ENCODE measurements at places on chromosomes 5 and 9.

DNA sequence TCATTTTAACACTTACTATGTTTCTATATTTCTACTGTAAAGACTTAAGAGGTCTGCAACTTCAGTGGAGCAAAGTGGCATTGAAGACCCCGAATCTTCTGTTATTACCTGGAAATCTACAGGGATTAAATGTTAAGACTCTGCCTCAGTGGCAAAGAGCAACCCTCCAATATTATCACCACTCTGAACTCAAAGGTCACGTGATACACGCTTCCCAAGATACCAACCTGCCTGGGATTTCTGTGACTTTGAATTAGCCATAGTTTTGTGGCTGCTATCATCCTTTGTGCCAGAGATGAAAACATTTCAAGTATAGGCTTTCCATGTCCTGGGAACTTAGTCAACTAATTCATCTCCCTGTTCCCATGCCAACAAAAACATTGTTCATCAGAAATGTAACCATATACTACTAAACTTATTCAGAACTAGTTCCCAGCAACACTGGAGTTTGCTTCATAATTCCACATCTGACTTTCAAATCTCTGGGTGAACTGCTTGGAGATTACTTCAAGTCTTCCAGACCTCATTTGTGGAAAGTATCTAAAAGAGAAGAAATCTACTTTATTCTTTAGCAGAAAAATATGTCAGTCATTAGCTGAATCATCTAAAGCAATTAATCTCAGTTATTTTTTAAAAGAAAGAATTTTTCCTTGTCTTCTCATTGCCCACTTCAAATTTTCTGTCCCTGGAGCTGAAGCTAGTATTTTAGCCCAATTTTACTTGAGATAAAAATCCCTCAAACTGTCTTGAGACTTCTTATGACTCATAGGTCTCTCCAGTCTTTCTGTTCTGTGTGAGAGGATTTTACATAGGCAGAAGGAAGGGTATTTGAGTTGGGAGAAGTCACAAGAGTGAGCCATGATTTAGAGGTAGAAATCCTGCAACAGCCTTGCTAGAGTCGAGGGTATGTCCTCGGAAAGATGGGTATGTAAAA, 83.0 kb downstream of the ZNF462 start:
- DNase-seq: no peak

GRCh38 chr5:57174128-57174889, 450 bp downstream of the GPBP1 start:
- no peak for DNase-seq

DNA sequence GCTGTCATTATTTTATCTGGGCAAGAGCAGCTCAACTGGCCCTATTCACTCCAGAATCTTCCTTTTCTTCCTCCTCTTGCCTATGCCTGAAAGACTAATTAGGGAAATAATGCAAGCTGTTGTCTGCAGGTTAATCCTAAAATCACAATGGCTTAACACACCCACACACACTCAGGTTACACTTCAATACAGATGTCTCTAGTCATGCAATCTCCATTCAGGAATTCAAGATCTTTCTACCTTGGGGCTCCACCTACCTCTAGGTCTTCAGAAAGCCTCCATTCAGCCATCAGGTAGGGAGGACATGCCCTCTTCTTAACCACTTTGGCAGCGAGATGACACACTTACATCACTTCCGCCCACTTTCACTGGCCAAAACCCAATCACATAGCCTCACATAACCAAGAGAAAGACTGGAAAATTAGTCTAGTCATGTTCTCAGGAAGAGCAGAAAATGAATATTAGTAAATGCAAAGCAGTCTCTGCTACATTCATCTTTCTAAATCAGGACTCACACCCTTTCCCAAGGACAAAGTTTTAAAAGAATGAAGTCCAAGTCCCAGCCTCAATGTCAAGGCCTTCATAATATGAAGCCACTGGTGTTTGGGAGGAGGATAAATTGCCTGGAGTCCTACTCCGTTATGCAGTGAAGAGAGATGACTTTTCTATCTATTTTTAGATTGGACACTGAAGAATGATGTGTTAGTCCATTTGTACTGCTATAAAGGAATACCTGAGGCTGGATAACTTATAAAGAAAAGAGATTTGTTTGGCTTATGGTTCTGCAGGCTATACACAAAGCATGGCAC, 428.1 kb downstream of the EFNA5 start:
- no peak for DNase-seq

GRCh38 chr9:10700291-10700690, 87.5 kb upstream of the PTPRD start:
- no peak for DNase-seq

DNA sequence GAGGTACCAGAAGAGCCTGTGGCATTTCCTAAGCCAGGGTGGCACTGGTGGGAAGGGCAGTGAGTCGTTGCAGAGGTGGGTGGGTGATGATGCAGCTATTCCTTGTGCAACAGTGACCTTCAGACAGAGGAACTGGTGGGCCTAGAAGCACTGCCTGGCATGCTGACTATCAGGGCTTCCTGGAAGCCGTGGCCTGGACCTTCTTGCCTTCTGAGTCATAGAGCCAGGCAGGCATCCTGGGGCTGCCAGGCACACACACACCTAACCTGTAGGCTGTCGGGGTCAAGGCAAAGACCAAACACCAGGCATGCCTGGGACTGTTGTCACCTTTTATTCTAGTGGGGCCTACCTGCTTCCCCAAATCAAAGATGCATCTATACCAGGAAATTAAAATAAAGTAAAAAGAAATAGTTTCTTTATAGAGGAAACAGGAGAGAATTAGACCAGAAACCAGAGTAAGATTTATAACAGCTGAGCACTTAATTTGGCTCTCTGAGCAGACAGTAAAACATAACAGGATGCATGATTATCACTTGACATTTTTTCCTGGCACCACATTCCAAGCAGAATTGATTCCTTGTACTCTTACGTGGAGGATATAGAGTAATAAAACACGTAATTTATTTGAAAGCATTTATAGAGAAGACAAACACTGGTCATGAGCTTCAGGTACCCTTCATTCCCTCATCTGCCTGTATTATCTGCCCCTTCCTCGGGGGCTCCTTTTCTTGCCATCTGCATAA, 25.1 kb downstream of the NANS start:
- no peak for DNase-seq

GRCh38 chr5:159901772-159902171, 14.5 kb upstream of the ADRA1B start:
- no peak for DNase-seq

DNA sequence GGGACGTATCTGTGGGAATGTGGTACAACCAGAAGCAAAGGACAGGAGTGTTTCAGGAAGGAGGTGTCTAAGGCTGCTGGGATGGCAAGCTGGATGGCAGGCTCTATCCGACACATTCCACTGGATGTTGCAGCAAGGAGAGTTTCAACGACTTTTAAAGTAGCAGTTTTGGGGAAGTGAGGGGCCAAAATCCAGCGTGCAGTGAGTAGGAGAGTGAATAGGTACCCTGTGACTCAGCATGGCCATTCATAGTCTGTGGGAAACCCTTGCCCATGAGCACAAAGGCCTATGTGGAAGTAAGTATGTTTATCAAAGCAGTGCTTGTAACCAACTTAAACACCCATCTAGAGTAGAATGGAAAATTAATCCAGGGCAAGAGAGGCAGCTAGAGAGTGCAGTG, 664.7 kb downstream of the ACTL7B start:
- DNase-seq: no peak

DNA sequence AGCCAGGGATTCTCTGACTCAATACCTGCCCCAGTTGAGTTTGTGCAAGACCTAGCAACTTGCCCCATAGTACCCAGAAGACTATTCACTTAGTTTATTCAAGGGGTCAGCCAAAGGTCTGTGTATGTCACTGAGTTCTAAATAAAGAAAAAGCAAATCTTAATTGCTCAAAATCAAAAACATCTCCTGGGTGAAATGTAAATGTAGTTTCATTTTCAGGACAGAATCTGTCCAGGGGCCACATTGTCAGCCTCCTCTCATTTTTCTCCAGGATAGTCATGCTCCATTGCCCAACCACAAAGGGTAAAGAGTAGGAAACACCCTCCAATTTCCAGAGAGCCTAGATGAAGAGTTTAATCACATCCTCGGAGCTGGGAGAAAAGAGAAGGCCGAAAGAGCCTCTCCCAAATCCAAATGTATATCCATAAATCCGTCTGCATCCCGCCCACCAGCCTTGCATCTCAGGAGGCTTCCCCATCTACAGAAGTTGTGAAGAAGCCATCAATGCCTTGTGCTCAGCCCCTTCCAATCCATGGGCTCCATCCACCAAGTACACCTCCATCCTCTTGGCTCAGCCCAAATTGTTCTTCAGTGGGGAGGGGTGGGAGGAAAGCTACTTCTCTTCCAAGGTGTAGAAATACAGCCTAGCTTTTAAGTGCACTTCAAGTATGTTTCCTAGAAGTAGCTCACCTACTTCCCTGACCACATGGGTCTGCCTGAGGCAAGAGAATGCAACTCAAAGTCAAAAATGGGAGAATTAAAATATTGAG, 26.9 kb downstream of the ADAM19 start:
- no peak for DNase-seq

- DNase-seq: no peak
These were observed 46.0 kb downstream of the ACTBL2 start for GRCh38 chr5:57436586-57436985.

DNA sequence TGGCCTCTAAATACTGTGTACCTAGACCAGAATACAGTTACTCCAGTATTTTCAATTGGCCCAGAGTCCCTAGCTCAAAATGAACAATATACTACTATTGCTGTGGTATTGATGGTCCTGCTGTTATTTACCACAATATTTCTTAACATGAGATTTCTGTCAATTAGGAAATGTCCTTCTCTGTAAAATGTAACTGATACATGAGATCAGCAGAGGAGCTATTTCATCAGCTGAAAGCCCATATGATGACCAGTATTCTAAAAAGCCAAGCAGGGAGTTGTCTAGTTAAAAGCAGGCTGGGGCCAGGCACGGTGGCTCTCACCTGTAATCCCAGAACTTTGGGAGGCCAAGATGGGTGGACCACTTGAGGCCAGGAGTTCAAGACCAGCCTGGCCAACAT, 187.7 kb upstream of the PTGER4 start:
- no peak for DNase-seq

DNA sequence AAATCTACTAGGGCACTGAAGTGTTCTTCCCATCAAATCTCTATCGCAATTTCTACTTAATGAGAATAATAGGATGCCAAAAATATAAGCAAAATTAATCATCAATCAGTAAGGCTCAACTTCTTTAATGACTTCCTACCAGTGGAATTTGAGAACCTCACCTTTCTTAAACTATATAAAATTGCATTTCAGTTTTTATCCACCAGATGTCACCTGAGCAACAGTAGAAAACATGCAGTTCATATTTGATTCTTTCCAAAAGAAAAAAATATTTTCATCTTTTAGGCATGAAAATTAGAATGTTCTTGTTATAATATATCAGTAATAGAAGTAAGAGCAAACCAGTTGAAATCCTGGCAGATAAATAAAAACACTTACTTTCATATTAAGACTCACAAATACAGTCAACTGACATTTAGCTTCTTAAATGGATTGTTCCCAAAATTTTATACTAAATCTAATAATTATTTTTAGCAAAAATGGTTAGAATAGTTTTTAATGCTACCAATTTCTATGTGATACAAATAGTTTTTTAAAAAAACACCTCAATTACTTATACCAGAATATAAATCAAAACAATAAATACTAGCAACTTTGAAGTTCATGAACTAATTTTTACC, 13.4 kb upstream of the CCDC112 start:
- no peak for DNase-seq

- no peak for DNase-seq
These were observed 104.6 kb upstream of the LRRTM2 start for GRCh38 chr5:138979684-138980280.

DNA sequence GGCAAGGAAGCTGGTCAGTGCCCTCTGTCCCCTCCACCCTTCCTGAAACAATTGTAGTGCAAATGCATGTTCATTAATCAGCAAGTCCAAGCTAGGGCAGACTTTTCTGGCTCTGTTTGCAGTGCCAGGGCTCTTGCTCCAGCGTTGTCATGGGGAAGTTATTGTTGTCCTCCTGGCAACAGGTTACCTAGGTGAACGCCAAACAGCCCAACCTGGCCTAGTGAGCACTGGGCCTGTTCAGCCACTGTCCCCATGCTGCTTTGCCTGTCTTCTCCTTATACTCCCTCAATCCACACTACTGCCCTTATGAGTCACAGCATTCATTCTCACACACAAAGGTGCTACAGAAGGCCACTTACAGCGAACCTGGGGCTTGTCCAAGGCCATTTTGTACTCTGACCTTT, 34.5 kb upstream of the GLIS3 start:
- peak; percentile 58 for DNase-seq

- no peak for DNase-seq
These were observed 1.5 kb upstream of the FXN start for GRCh38 chr9:69034071-69034470.

DNA sequence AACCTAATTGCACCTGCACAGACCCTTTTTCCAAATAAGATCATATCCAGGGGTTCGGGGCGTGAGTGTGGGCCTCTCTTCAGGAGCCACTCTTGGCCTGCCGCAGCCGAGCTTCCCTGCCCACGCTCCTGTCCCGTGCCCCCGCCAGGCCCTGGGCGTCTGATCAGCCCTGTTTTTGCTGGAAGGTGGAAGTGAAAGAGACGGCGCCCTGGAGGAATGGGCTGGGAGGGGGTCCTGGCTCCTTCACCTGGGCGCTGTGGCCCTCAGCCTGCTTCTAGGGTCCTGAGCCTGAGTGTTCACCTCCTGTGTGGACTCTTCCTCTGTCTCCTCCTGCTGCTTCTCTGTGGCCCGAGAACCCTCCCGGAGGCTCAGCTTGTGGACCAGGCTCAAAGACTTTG, 11.2 kb upstream of the COL5A1 start:
- no peak for DNase-seq

- DNase-seq: no peak
These were observed 2.0 kb upstream of the PTGR1 start for GRCh38 chr9:111601237-111602018.

DNA sequence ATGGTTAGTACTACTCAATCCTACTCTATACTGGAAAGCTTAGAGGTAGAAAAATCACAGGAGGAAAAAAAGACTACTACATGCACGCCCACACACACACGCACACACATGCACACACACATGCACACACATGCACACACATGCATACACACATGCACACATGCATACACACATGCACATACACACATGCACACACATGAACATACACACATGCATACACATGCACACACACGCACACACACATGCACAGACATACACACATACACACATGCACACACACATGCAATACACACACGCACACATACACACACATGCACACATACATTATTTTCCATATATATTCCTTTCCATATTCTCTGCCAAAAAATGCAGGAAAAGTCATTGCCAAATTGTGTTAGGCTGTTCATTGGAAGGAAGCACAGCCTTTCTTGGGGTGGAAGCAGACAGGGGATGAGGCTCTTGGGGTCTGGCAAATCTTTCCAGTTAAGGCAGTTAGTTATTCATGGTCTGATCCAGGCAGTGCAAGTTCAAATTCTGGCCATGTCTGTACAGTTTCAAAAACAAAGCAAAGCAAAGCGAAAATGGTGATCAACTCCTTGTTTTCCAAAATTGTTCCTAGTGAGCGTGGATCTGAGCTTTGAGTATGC, 187.9 kb upstream of the EGFLAM start:
- no peak for DNase-seq
